ENCODE measurements at places on chromosomes 6 and 20. TPM values are rescaled to one million over a fixed set of nuclear protein-coding genes. Genes with fewer than 3 reads are reported as not detected.

The XKR7 gene
- not detected for total RNA-seq

The AURKA gene
- 93.9 TPM for total RNA-seq

The STMND1 gene
- not detected for total RNA-seq

The DDX39B gene
- 257 TPM for total RNA-seq

The SLC22A16 gene
- total RNA-seq, result not detected

The DUSP15 gene
- total RNA-seq, result 2.5 TPM

The BFSP1 gene
- 2.0 TPM for total RNA-seq

The POLH gene
- total RNA-seq, result 18.0 TPM
